Smooth muscle cell of the brain vasculature (primary cell): ENCODE measurements at places on chromosomes 1 and 21.

DNA sequence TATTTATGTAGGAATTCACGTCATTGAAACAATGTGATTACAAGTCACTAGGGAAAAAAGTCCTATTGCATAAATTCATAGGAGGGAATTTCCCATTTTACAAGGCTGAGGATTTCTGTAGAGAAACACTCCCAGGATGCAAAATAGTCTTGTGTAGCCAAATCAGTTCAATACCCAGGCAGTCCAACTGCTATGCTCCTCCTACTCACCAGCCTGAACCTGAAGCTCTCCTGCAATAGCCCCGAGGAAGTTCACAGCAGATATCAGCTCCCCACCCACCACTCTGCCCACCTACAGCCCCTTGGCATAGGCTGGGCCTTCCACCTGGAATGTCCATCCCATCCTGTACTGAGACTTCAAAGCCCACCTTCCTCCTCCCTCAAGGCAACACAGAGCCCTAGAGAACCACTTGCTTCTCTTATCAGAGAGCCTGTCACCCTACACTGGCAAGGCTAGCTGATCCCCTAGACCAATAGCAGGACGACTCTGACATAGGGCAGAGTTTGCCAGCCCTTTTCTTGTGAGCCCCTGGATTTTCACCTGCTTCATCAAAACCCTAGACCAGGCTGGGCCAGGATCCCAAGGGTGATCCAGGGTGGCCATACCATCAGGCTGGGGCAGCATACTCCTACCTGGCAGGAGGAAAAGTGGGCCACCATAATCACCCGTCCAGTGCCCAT is 1.5 kb downstream of the LSS start:
- DNase-seq: no peak

DNA sequence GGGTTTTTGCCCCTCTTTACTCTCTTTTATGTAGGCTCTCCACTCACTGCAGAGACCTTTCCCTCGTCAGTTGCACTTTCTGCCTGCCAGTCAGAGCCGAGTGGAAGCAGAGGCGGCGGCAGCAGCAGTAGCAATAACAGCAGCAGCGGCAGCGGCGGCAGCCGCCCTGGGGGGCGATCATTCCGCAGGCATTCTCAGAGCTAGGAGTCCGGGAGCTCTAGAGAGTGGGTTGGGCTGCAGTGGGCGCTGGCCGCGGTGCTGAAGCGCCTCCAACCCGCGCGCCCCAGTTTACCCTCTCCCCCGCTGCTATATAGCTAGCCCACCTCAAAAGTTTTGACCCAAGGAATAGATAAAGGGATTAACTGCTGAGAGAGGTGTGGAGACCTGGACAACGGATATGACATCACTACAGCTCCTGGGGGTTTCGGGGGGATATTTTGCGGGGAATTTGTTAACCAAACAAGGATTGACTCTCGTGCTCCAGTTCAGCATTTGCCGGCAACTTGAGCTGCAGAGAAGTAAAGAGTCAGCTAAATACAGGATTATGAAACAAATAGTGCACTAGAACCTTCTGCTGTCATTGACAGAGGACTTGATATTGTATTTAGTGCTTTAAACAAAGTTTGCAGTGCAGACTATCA is at the start of gene OLFM3:
Gene OLFM3 (minus strand): TSS at position 102 of the 641 bp plus-strand sequence.
- no peak for DNase-seq

DNA sequence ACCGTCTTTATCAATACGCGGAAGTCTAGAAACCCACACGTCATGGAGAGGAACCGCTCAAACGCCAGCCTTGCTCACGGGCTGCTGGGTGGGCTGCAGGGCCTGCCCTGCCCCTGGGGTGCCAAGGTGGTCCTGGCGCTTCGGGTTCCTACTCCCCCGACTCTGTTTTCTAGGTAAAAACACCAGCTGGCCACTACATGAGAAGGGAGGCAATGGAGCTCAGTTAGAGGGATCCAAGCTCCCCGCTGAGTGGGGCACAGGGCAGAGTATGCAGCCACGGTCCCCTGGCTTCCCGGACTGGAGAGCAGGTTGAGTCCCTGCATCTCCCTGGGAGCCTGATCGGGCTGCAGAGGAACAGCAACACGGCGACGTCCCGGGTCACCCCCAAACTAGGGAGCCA is 41.2 kb upstream of the RIPK4 start:
- no peak for DNase-seq

- no peak for DNase-seq
Measured at GRCh38 chr1:185491604-185492003, 174.6 kb upstream of the IVNS1ABP start.

- no peak for DNase-seq
Measured at GRCh38 chr1:192762265-192762664, 46.6 kb upstream of the RGS2 start.

DNA sequence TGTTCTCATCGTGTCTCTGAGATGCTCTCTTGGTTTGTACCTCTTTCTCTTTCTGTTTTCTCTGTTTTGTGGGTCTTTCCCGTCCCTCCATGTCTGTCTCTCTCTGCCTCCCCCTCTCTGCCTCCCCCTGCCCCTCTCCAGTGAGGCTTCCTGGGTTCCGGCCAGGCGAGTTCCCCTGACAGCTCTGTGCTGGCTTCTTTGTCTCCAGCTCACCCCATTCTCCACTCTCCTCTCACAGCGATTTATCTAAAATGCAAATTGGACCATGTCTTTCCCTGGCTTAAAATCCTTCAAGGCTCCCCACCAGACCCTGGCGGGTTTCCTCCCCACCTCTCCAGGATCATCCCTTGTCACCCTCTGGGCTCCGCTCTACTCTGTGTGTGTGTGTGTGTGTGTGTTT is 202.4 kb upstream of the POU3F1 start:
- DNase-seq: no peak

- DNase-seq: no peak
Measured at GRCh38 chr1:174999936-175000696, at the start of gene CACYBP. TSS of gene CACYBP (plus strand) at chr1:174999947. CDS start at chr1:175000181, 234 bp downstream.

DNA sequence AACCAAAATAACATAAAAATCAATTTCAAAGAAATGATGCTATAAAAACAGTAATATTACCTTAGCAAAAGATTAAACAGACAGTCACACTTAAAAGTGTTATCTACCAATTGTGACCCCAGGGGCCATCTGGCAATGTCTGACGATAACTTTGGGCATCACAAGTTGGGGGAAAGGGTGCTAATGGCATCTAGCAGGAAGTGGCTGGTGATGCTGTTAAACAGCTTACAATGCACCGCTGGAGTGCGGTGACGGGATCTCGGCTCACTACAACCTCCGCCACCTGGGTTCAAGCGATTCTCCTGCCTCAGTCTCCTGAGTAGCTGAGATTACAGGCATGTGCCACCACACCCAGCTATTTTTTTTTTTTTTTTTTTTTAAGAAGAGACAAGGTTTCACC is 27.6 kb downstream of the NUP133 start:
- no peak for DNase-seq

GRCh38 chr1:17274186-17275170 is 25.6 kb downstream of the PADI3 start:
- DNase-seq: no peak

DNA sequence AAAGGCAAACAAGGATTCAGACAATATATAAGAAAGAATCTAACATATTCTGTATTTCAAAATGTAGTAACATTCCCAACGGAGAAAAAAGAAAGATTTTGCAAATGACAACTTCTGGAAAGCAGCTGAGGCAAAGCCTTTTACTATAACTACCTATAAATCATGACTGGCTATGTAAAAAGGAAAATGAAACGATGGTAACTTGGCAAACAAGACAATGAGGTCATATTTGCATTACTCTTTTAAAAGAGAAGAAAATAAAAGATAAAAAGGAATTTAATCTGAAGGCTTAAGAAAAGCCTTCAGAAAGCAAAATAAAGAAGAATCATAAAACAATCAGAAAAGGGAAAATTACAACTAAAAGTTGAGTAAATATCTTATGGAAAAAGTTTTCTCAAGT is 25.1 kb upstream of the ASPM start:
- DNase-seq: no peak

GRCh38 chr21:46637952-46638746 is 2.7 kb downstream of the PRMT2 start:
- DNase-seq: no peak

DNA sequence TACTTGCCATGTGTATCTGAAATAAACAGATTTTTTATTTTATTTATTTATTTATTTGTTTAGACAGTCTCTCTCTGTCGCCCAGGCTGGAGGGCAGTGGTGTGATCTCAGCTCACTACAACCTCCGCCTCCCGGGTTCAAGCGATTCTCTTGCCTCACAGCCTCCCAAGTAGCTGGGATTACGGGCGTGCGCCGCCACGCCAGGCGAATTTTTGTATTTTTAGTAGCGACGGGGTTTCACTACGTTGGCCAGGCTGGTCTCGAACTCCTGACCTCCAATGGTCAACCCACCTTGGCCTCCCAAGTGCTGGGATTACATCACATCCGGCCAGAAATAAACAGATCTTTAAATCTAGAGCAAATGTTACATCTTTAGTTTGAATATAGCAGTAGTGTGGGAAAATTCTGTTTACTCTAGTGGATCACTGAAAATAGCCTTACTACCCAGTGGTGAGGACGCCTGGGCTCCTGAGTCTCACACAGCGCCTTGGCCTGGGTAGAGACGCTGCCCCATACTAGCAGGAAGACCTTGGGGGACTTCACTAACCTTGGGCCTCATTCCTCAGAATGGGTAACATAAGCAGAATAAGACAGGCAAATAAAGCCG is 709 bp downstream of the GART start:
- no peak for DNase-seq

- no peak for DNase-seq
Measured at GRCh38 chr1:184827600-184828368, 73.1 kb upstream of the EDEM3 start.
